ENCODE measurements at places on chromosomes 2 and 18.

DNA sequence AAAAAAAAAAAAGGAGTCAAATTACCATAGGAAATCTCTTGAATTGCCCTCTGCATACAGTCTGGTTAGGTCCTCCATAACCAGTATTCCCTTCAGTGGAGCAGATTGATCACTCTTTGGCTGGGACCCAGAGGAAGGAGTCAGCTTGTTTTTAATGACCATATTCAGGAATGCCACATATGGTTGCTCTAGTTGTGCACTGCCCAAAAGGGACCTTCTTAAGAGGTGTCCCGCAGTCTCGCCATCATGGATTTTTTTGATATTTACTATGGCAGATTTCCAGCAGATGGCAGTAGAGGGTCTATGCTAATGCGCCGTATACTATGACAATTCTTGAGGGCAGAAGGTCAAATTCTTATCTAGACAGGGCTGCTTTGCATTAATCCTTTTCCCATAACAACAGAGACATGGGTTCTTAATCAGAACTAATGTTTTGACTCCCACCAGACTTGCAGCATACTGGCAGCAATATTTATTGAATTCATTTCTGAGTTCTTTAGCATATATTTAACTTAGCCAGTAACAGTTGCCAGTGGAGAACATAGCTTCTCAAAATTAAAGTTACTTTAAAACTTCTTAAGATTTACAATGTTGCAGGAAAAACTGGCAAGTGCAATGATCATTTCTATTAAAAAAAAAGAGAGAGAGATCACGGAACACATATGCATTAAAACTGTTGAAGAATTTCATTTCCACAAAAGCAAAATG, 31.8 kb upstream of the INPP4A start:
- peak; percentile 2 for DNase-seq

DNA sequence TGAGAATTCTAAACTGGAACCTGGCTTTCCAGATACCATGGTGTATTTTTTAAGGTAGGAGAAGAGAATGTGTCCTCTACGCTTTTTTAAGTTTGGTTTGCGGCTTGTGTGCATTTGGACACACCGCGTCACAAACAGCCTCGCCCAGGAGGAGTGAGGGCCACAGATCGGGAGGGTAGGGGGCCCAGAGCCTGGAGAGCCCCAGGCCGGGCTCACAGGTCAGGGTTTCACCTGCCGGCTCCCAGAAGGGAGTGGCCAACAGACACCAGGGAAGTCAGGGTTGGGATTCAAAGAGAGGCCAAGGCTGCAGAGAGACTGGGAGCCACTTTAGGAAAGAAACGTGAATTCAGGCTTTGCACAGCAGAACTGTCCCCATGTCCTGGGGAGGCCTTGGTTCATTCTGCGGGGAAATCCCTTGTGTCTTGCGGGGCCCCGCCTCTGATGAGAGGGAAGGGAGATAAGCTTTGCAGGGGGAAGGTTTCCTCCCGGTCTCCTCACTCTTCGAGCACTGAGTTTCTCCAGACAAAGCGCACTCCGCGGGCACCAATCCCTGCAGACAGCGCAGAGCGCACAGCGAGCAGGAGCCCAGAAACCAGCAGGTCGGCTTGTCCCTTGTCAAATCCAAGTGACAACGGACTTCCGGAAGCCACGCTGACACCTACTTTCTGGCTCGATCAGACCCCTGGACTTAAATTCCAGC, 2.0 kb upstream of the TUBB6 start:
- DNase-seq: no peak

- DNase-seq: no peak
Observed at GRCh38 chr2:10048501-10049171, 5.3 kb downstream of the KLF11 start.

DNA sequence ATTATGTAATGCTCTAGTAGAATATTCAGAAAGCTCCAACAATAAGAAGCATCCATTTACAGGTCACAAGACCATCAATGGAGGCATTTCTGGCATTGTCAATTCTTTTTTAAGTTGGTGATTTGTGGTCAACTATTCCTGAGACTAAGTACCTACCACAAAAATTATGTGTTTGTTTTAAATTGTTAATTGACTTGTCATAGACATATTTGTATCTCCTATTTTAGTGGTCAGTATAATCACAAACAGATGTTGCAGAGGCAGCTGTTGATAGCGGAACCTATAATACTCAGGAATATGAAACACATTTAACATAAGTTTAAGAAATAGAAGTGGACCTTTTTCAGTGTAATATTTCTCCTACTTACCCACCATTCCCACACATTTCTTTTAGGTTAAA, 430.1 kb downstream of the CCDC85A start:
- DNase-seq: no peak

DNA sequence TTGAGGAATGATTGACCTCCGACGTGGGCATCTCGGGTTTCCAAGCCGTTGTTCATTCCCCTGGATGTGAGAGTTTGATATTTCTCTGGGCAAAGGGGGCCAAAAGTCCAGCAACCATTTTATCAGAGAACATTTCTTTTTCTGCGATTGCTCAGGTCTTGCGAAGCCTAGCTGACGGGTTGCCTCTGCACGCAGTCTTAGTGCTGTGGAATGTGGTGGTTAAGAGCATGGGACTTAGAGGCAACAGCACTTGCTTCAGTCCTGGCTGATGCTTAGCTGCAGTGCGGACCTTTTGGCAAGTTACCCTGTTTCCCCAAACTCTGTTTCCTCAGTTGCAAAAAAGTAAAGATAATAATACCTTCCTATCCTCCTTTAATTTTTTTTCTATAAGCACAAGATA, 45.0 kb downstream of the FAP start:
- DNase-seq: no peak
